ENCODE measurements at places on chromosomes 1 and 21. TPM values are rescaled to one million over a fixed set of nuclear protein-coding genes. Genes with fewer than 3 reads are reported as not detected.

The H3-3A gene
- 314 TPM for total RNA-seq

DNA sequence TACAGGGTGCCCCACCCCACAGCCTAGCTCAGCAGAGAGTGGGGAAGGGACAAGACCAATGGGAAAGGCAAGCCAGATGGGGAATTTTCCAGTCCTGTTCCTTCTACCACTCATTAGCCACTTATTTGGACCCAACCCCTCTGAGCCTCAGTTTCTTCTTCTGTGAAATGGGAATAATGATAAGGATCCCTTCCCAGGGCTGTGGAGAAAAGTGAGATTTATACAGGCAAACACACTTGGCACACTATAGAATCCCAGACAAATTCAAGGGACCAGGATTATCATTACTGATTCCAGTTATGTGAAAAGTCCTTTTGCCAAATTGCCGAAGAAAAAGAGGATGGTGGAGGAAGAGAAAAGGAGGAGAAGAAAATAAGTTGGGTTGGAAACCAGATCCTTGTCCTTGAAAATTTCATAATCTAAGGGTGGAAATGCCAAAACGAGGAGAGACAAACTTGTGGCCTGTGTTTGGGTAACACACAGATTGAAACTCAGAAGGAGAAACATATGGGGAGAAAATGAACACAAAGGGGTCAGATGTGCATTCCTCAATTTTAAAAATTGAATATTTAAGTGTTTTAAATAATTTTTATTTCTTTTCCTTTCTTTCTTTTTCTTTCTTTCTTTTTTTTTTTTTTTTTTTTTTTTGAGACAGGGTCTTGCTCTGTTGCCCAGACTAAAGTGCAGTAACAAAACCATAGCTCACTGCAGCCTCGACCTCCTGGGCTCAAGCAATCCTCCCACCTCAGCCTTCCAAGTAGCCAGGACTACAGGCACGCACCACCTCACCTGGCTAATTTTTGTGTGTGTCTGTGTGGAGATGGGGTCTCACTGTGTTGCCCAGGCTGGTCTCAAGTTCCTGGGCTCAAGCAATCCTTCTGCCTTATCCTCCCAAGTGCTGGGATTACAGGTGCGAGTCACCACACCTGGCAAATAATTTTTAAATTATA is 9.6 kb downstream of the CAPN2 start:
- no peak for DNase-seq
- peaks cover 12% of the 10 kb centered on the region for H3K4me1 ChIP-seq
- no peaks in the 10 kb centered on the region for H3K27me3 ChIP-seq
- no peak overlapping the region for H3K27ac ChIP-seq
- H3K36me3 ChIP-seq = peaks cover 59% of the 10 kb centered on the region
- H3K4me3 ChIP-seq = no peak overlapping the region

GRCh38 chr1:229938551-229938950 is 128.5 kb upstream of the GALNT2 start:
- DNase-seq = no peak
- H3K4me3 ChIP-seq = no peak overlapping the region
- no peaks in the 10 kb centered on the region for H3K4me1 ChIP-seq
- H3K27me3 ChIP-seq = no peaks in the 10 kb centered on the region
- H3K36me3 ChIP-seq = no peaks in the 10 kb centered on the region

The HES3 gene
- total RNA-seq = not detected

- H3K36me3 ChIP-seq = no peaks in the 10 kb centered on the region
- no peak overlapping the region for H3K27ac ChIP-seq
- peaks cover 8% of the 10 kb centered on the region for H3K4me1 ChIP-seq
- H3K27me3 ChIP-seq = no peaks in the 10 kb centered on the region
- no peak for DNase-seq
- H3K4me3 ChIP-seq = no peak overlapping the region
Measured at GRCh38 chr1:116765962-116766361, 11.7 kb downstream of the CD2 start.

DNA sequence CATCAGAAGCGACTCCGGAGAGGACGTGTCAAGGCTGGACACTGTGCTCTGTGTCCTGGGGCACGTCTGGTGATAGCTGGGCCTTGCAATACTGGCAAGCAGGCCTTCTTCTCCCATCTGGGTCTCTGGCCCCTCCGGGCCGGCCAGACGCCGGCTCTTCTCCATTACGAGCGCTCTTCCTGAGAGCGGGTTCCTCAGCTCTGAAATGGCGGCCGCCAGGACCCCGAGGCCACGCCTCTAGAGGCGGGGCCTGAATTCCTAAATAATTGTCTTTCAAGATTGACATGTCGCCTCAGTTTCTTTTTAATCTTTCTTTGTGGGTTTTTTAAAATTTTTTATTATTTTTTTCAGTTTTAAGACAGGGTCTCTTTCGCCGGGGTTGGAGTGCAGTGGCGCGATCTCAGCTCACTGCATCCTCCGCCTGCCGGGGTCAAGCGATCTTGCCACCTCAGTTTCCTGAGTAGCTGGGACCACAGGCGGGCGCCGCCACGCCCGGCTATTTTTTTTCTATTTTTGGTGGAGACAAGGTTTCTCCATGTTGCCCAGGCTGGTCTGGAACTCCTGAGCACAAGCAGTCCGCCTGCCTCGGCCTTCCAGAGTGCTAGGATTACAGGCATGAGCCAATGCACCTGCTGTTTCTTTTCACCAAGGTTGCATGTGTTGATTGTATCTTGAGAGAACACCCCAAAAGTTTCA is 9.2 kb downstream of the RNF2 start:
- H3K27me3 ChIP-seq = no peaks in the 10 kb centered on the region
- H3K4me1 ChIP-seq = no peaks in the 10 kb centered on the region
- H3K4me3 ChIP-seq = no peak overlapping the region

The GUCA2B gene
- total RNA-seq = not detected

GRCh38 chr21:33070998-33071769 is 1.2 kb downstream of the OLIG1 start:
- no peak for DNase-seq
- H3K27me3 ChIP-seq = peaks cover 79% of the 10 kb centered on the region
- H3K4me1 ChIP-seq = peaks cover 34% of the 10 kb centered on the region
- peak overlapping the region; percentile 44 for H3K27ac ChIP-seq
- peaks cover 4% of the 10 kb centered on the region for H3K36me3 ChIP-seq

DNA sequence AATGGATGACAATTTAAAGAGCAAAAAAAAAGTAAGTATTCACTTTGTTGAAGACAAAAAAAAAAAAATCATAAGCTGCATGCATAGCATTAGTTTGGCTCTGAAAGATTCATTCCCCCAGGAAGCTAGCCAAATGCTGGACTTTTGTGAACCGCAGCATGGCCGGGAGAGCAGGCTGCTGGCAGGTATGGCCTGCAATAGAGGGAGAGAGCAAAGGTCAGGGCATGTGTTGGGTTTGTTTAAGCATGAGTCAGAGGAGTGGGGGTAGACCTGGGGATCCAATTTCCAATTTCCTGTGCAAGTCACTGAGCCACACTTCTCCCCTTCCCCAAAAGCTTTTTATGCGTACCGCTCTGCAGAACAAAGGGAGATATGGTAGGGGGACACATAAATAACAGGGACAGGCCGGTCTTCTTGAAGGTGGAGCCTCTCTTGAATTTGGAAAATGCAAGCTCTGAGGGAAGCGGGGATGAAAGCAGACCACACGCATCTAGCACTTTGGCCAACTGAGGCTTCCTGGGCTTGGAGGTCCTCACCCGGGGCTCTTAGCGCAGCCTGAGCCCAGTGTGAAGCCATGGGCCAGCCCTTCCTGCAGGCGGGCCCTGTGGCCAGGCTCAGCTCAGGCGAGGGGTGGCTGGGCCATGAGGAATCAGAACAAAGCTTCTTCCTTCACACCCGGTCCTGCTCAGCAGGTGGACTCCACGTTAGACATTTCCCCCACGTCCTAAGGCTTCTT is 171.1 kb downstream of the TOMM20 start:
- no peak for DNase-seq
- H3K4me3 ChIP-seq = no peak overlapping the region
- H3K36me3 ChIP-seq = no peaks in the 10 kb centered on the region
- H3K4me1 ChIP-seq = peaks cover 40% of the 10 kb centered on the region
